Chondrocyte (in vitro differentiated cells): ENCODE measurements at places on chromosomes 6 and 20. TPM values are rescaled to one million over a fixed set of nuclear protein-coding genes. Genes with fewer than 3 reads are reported as not detected.

GRCh38 chr20:36805396-36805795 is 31.8 kb upstream of the DSN1 start:
- no peak overlapping the region for H3K4me3 ChIP-seq
- peaks cover 8% of the 10 kb centered on the region for H3K4me1 ChIP-seq
- no peak for DNase-seq
- H3K27me3 ChIP-seq = no peaks in the 10 kb centered on the region
- no peak overlapping the region for H3K27ac ChIP-seq

DNA sequence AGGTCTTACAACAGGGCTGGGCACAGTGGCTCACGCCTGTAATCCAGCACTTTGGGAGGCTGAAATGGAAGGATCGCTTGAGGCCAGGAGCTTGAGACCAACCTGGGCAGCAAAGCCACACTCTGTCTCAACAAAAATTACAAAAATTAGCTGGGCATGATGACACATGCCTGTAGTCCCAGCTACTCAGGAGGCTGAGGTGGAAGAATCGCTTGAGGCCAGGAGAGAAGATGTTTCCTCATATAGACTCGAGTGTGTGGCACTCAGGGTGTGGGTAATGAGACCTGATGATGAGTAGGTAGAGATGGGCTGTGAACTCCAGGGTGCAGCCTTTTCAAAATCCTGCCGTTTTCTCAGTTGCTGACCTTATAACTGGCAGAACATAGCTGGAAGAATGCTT is 125.3 kb upstream of the FOXO3 start:
- H3K4me3 ChIP-seq = no peak overlapping the region
- H3K27me3 ChIP-seq = no peaks in the 10 kb centered on the region
- peaks cover 4% of the 10 kb centered on the region for H3K36me3 ChIP-seq
- no peak for DNase-seq
- H3K4me1 ChIP-seq = peaks cover 5% of the 10 kb centered on the region

DNA sequence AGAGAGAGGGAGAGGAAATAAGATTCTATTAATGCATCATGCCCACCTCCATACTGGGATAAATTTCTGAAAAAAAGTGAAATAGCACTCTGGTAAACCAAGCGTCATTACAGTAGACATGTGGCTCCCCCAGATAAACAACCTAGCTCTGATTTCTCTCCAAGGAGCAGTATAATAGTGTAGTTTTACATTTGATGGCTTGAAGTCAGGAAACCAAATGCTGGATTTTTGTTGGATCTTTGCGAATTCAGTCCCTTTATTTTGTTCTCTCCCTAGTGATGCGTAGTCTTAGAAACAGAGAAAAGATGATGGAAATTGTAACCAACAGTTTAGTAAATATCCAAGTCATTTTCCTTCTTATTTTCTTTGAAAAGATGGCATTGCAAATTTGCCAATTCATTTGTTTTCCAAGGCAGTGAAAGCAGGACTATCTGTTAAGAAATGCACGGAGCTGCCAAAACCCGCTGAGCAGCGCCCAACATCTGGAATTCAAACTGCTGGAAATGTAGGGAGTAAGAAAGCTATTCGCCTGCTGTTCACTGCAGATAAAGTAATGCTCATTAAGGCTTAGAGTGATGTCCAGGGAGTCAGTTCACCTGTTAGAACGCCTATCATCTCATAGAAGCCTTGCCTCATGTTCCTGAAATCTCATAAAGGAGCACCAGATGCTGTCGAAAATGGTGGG is 85.7 kb upstream of the DOK5 start:
- H3K27ac ChIP-seq = no peak overlapping the region
- DNase-seq = no peak

DNA sequence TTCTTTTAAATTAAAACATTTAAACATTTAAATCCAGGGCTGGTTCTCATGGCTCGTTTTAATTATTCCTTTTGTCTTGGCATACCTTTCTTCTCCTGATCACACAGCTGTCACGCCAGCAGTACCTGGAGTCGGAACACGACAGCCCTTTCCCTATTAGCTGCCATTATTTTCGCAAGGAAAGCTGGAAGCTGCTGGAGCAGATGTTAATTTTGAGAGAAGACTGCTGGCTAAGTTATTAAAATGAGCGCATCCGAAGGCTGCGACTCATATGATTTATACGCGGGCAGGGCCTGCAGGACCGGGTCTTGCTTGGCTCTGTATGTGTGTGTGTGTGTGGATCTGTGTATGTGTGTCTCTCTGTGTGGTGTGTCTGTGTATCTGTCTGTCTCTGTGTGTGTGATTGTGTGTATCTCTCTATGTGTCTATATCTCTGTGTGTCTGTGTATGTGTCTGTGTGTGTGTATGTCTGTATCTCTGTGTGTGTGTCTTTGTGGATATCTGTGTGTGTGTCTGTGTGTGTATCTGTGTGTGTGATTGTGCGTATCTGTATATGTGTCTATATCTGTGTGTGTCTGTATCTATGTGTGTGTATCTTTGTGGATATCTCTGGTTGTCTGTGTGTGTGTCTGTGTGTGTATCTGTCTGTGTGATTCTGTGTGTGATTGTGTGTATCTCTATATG is 191.5 kb downstream of the CDH4 start:
- no peaks in the 10 kb centered on the region for H3K4me1 ChIP-seq
- H3K4me3 ChIP-seq = no peak overlapping the region
- H3K27me3 ChIP-seq = peaks cover 7% of the 10 kb centered on the region
- no peak overlapping the region for H3K27ac ChIP-seq
- no peaks in the 10 kb centered on the region for H3K36me3 ChIP-seq
- DNase-seq = no peak

DNA sequence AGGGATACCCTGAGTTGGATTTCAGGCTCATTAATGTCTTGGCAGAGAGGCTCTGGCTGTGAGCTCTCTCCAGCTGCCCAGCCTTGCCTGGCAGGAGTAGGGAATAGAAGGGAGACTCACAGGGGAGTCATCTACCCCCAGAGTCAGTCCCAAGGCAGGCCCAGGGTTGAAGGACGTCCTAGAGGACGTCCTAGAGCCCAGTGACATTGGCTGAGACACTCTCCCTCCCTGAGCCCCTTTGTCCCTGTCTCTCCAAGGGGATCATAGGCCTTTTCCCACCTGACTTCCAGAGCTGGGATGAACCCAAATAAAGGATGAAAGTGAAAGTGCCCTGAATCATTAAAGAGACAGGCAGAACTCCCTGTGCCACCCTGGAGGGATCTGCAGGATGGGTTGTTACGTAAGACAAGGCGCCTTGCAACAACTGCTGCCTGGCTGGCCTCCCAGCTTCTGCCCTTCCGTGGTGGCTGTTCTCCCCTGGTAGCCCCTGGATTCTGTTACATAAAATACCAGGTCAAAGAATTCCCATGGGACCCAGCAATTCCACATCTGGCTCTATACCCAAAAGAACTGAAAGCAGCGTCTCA is 53.6 kb upstream of the SIRPA start:
- no peak overlapping the region for H3K4me3 ChIP-seq
- no peak overlapping the region for H3K27ac ChIP-seq
- DNase-seq = no peak
- H3K36me3 ChIP-seq = peaks cover under 1% of the 10 kb centered on the region

The PSORS1C2 gene
- total RNA-seq = not detected in 3 replicates

DNA sequence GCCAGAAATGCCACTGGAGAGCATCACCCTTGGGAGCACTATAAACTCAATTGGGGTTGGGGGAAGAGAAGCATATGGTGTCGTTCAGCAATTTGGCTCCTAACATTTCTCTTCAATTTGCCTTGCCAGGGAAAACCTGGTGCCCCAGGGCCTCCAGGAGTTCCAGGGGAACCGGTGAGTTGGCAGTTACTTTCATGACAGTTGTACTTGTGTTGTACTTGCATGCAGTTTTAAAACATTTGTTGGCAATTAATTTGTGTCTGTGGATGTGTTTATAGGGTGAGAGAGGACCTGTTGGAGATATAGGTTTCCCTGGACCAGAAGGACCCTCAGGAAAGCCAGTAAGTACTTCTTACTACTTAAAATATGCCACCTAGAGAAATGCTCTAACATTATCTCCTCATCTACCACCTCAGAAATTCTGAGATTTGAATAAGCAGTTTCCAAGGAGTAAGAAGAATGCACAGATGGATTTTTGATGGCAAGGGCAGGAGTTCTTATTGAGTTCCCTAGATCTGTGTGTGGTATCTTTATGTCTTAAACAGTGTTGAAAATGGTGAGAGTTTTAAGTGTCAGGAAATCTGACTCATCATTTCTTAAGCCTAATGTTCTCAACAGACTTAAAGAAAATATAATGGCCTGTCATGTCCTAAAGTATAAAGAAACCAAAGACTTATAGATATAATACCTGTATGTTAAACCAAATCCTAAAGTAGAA is 122.5 kb downstream of the COL9A1 start:
- DNase-seq = no peak
- no peaks in the 10 kb centered on the region for H3K27me3 ChIP-seq
- H3K36me3 ChIP-seq = no peaks in the 10 kb centered on the region
- no peaks in the 10 kb centered on the region for H3K4me1 ChIP-seq
- no peak overlapping the region for H3K4me3 ChIP-seq
- H3K27ac ChIP-seq = no peak overlapping the region

DNA sequence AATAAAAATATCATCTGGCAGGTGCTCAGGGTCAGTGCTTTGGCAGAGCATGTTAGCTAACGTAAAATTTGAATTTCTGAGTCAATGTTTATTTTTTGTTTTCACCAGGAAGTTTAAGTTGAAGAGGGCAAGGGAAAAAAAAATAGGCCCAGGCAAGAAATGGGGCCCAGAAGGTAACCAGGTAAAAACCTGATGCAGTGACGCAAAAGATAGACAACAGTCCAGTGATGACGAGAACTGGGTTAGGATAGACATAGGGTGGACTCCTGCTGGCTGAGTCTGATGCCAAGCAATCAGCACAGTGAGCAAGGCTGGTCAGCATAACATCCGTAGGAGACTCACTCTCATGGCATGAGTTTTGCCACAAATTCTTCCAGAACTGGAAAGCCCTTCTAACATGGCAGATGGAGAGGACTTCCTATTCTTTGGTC is 42.2 kb downstream of the ZHX3 start:
- H3K27me3 ChIP-seq = no peaks in the 10 kb centered on the region
- DNase-seq = no peak
- peak overlapping the region; percentile 6 for H3K27ac ChIP-seq
- no peaks in the 10 kb centered on the region for H3K36me3 ChIP-seq

DNA sequence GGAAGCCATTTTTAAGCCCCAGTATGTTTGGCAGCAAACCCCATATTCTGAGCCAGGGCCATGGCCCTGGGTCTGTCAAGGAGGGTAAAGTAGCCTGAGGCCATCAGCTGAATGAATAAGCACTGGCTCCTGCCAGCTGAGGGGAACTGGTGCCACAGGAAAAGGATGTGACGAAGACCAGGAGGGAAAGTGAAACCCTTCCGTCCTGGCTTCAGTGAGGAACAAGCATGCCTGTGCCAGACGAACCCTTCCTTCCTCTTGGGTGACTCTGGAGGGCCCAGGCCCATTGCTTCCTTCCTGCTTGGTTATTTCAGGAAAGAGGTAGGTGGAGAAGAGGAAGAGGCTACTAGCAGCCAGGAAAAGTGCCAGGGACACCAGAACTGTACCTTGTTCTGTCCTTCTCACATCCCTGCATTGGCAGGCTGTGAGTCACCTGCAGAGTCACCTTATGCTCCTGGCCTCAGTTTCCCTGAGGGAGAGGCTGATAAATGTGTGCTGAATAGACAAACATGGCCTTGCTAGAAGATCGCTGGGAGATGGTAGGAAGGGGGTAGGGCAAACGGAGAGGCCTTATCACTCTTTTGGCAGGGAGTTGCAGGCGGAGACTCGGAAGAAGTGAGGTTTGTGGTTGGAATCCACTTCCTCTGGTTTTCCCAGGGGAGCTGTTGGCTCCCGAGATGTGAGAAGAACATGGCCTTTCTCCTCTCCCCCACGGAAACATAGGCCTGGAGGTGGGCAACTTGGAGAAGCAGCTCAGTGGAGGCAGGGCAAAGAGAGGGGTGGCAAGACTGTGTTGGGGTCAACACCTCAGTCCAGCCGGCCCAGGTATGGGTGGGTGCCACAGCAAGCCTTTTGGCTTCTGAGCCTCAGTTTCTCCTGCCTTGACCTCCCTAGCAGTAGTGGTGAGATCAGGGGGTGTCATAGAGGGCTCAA is 37.4 kb downstream of the COX4I2 start:
- peak overlapping the region; percentile 21 for H3K4me3 ChIP-seq
- no peak for DNase-seq
- H3K27ac ChIP-seq = peak overlapping the region; percentile 87
- H3K4me1 ChIP-seq = peaks cover 58% of the 10 kb centered on the region
- peaks cover 26% of the 10 kb centered on the region for H3K36me3 ChIP-seq

- no peaks in the 10 kb centered on the region for H3K27me3 ChIP-seq
- H3K36me3 ChIP-seq = peaks cover 26% of the 10 kb centered on the region
- H3K27ac ChIP-seq = no peak overlapping the region
- DNase-seq = no peak
Observed at GRCh38 chr20:2986466-2986865, 57.0 kb upstream of the GNRH2 start.

GRCh38 chr20:16011056-16011455 is 562.2 kb downstream of the KIF16B start:
- H3K4me1 ChIP-seq = no peaks in the 10 kb centered on the region
- no peaks in the 10 kb centered on the region for H3K36me3 ChIP-seq
- no peak for DNase-seq
- no peak overlapping the region for H3K4me3 ChIP-seq

The LY6G6C gene
- 0.30 TPM in 1 of 3 replicates, not detected in the others for total RNA-seq

GRCh38 chr6:136780972-136781371 is 11.3 kb downstream of the MAP3K5 start:
- no peak overlapping the region for H3K27ac ChIP-seq
- H3K27me3 ChIP-seq = no peaks in the 10 kb centered on the region
- no peak overlapping the region for H3K4me3 ChIP-seq
- DNase-seq = no peak
- H3K36me3 ChIP-seq = no peaks in the 10 kb centered on the region

DNA sequence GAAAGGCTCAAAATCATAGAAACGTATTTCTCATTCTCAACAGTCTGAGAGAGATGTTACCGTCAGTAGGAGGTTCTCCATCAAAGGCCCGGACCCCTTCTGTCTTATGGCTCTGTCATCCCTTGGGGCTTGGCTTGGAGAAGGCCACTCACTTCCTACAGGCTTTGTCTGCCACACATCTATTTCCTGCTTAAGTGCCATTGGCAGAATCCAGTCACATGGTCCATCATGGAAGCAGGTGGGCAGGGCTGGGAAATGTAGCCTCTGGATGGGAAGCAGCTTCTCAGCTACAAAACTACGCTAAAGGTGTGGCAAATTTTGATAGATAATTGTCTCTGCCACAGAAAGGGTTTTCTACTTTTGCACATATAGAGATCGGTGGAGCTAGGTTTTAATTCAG is 12.6 kb upstream of the ZFP64 start:
- H3K4me1 ChIP-seq = no peaks in the 10 kb centered on the region
- H3K27me3 ChIP-seq = peaks cover 4% of the 10 kb centered on the region
- H3K27ac ChIP-seq = no peak overlapping the region
- no peak overlapping the region for H3K4me3 ChIP-seq

GRCh38 chr20:24574797-24575196 is 105.4 kb downstream of the SYNDIG1 start:
- no peaks in the 10 kb centered on the region for H3K27me3 ChIP-seq
- H3K4me3 ChIP-seq = no peak overlapping the region
- H3K36me3 ChIP-seq = no peaks in the 10 kb centered on the region
